ENCODE measurements at places on chromosomes 7 and 10.
A peak's percentile ranks its signal among the peaks of the same experiment; 100 is the strongest.

GRCh38 chr10:113362645-113363091 lies 190.2 kb upstream of the HABP2 start:
- DNase-seq = no peak

- DNase-seq = no peak
Measured at GRCh38 chr10:59870152-59870551, 36.2 kb downstream of the CCDC6 start.

DNA sequence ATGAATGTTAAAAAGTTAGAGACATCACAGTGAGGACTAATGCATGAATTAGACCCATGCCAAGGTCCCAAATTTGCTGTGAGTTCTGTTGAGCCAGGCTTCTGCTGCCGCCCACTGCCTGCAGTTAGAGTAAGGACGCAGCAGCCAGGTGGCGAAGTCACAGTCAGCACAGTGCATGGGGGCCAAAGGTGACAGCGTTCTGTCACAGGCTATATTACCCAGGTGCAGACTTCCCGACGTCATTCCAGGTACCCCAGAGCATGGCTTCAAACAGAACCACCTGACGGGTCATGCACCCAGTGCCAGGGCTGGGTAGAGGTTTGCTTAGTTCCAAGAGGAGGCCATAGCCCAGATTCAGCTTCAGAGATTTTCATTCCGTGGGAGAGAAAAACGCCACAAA lies 33.9 kb upstream of the HMX3 start:
- no peak for DNase-seq

- DNase-seq = peak; percentile 14
Measured at GRCh38 chr10:24952143-24952706, at the start of gene PRTFDC1. Gene PRTFDC1, minus strand, starts transcription at chr10:24952606. Its CDS starts 31 bp downstream, at chr10:24952575.

GRCh38 chr10:33129141-33129995 lies 171.3 kb upstream of the ITGB1 start:
- DNase-seq = no peak

- no peak for DNase-seq
Measured at GRCh38 chr10:114239117-114239993, at the start of gene VWA2. Gene VWA2, plus strand, starts transcription at chr10:114239254. Its CDS starts 9,460 bp downstream, at chr10:114248714.

DNA sequence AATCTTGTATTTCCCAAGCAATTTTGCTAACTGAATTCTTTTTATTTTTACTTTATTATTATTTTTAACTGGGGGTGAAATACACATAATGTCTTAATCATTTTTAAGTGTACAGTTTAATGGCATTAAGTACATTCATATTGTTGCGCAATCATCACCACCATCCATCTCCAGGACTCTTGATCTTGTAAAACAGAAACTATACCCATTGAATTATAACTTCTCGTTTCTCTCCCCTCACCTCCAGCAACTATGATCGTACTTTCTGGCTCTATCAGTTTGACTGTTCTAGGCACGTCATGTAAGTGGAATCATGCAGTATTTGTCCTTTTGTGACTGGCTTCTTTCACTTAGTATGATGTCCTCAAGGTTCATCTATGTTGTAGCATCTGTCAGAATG lies 108.8 kb downstream of the ARL5B start:
- no peak for DNase-seq

DNA sequence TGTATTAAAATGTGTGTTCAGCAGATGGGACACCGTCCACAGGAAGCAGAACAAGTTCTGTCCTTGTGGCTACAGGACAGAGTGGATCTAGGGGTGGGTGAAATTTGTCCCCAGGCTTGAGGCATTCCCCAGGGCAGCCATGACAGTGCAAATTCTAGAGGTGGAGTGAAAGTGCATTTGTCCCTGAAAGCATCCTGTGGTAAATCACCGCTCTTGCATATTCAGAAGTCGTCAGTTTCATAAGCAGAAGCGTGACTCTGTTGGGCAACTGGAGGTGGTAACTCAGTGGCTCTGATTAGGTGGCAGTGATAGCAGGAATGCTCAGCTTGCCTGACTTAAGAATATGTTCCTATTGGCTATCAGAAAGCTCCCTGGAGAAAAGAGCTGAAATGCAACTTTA lies 96.6 kb downstream of the SNX10 start:
- DNase-seq = no peak

GRCh38 chr7:100835903-100836811 lies 8.8 kb upstream of the EPHB4 start:
- DNase-seq = no peak

- no peak for DNase-seq
Measured at GRCh38 chr10:84406561-84406960, 78.2 kb downstream of the CCSER2 start.

DNA sequence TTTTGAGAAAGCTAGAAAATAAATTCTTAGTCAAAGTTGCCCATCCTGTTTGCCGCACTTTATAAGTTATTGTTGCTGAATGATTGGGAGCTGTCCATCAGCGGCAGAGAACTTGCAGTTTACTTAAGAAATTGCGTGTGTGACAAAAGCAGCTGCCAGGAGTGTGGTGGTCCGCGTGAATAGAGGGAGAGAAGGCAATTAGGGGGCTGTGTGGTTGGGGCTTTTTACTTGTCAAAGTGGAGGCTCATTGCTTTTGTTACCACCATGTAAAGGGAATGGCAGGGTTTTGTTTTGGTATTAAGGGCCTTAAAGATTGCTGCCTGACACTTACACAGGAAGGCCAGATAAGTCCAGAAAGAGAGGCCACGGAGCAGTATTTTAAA lies 177.8 kb downstream of the TCF7L2 start:
- no peak for DNase-seq

DNA sequence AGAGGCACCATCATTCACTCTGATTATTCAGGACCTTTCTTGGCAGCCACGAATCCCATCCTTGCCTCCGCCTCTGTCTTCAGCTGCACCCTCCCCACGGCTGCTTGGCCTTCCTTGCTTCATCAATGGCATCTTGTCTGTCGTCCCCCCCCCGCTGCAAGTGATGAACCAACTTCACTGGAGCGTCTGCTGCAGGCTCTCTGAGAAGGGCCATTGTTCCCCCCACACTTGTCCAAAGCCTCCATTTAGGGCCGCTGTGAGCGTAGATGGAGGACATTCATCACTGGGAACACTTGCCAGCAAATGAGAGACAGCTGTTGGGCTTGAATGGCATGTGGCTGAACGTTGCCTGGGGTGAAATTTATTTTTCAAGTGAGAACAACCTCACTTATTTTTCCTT lies 20.1 kb downstream of the AFAP1L2 start:
- DNase-seq = no peak

- DNase-seq = no peak
Measured at GRCh38 chr10:51642581-51642980, 56.8 kb downstream of the CSTF2T start.

GRCh38 chr7:113170591-113170990 lies 52.2 kb upstream of the SMIM30 start:
- DNase-seq = no peak

- DNase-seq = no peak
Measured at GRCh38 chr7:80703272-80703671, 64.8 kb downstream of the CD36 start.

DNA sequence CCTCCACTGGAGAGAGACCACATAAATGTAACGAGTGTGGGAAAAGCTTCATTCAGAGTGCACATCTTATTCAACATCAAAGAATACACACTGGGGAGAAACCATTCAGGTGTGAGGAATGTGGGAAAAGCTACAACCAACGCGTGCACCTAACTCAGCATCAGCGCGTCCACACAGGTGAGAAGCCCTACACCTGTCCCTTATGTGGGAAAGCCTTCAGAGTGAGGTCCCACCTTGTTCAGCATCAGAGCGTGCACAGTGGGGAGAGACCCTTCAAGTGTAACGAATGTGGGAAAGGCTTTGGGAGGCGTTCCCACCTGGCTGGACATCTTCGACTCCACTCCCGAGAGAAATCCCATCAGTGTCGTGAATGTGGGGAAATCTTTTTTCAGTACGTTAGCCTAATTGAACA lies 20.6 kb downstream of the FAM200A start:
- DNase-seq = no peak

GRCh38 chr10:84196941-84197340 lies 2.6 kb downstream of the CDHR1 start:
- no peak for DNase-seq

DNA sequence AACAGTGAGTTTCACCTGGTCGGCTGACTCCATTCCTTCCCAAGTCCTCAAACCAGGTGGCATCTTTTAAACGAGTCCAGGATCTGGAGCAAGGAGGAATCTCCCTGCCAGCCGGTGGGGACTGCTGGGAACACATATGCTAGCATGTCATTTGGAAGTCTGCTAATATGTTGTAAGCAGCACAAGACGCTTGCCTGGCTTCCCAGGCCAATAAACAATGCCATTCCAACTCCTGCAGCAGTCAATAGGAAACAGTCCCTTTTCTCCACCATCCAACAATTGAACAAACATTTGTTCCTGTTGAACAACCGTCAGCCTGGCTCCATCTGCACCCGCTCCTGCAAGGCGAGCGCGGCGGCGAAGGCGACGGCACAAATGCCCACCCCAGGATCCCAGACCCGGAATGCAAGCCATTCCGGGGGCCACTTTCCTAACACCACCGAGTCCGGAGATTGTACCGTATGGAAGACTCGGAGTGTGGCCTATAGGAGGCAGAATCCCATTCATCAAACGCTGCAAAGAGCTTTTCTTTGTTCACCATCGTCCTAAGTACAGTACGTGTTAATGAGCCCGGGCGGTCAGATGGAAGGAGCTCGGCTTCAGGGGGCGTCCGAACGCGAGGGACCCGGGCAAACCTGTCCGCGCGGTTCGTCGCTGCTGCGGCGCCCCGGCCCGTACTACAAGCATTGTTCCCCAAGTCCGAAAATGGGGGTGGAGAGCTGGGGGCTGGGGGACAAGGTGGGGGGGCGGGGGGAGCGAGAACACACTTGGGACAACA lies 1.6 kb downstream of the FAM53B start:
- DNase-seq = no peak

DNA sequence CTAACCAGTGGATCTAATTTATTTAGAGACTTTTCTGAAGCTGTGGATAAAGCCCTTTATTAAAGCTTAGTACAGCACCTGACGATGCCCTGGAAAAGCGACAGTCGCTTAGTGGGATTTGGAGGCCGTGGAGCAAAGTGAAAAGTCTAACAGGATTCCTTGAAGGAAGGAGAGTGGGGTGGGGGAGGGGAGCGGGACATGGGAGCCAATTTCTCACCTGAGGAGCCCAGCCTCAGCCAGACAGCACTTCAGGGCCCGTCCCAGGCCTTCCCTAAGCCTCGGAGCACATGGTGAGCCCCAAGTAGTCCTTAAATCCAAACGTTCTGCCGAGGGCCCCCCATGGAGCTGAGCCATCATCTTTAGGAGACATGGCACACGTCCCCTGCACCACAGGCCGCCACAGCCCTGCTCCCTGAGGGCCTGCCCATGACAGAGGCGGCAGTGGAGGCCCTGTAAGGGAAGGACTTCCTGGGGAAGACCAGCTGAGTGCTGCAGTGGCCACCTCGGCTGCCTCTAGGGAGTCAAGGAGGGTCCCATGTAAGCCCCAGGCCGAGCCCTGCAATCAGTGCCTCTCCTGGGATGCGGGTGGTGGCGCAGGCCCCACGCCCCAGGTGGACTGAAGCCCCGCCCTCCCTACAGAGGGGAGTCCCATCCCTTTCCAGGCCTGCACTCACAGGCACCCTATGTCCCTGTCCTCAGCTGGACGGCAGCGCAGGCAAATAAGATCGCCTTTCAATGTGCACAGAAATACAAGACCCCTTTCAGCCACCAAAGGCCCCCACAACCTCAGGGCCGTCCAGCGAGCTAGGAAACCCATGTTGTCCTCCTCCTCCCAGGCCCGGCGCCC lies 187.0 kb downstream of the MAD1L1 start:
- DNase-seq = no peak

GRCh38 chr10:91022390-91022789 lies 101.5 kb upstream of the ANKRD1 start:
- no peak for DNase-seq

DNA sequence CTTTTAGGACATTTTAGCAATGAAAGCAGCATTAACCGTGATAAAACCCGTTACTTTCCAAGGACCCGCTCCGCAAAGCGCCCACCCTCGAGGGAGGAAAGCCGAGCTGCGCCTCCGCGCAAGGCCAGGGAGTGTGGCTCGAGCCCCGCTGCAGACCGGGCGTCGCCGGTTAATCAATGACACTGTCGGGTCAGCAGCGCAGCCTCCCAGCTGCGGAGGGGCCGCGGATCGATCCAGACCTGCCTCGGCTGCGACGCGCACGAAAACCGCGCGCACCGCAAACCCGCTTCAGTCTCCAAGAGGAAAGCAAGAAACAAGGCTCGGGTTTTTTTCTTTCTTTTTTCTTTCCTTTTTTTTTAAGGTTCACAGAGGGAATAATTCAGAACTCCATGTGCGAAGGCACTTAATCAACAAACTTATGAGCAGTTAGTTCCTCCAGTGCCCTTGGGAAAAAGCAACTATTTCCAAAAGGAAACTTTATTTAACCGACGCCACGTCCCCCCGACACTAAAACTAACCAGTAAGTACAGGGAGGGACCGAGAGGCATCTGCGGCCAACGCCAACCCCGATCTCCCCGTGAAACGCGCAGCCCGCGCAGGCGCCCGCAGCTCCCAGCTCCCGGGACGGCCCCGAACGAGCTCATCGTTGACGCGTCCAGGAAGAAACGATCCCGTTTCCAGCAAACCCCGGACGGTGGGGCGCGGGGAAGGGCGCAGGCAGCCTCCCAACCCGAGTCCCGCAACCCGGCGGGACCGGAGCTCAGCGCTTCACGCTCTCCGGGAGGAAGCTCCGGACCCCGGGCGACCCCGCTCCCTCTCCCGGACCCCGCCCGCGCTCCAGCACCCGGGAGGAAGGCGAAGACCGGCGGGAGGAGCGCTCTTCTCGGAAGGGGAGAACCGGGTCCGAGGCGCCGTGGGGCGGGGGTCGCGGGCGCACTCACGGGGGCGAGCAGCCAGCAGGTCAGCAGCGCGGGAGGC lies 598 bp downstream of the VIPR2 start:
- DNase-seq = no peak

DNA sequence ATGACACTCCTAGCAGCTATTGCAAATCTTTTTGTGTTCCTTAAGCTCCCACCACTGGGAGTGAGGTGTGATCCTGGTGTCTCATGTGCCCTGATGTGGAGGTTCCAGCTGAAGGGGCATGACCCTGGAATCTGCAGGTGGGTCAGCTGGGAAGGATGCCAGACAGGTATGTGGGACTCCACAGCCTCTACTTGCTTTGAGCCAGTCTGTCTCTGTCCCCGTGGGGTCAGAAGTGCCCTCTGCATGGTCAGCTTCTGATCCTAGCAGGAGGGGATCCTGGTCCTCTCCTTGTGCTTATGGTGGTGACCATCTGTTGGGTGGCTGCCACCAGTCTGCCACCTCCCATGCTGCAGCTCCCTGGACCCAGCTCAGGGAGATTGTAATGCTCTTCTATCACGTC lies 51.1 kb upstream of the COMTD1 start:
- DNase-seq = no peak

All from stimulated activated CD4-positive, alpha-beta T cell treated with anti-CD3 and anti-CD28 coated beads, Interleukin-4, amount 100 ng/mL, for 24 hours (primary cell).